CD4-positive, alpha-beta T cell treated with Interleukin-6 for 4 hours (primary cell): ENCODE measurements at places on chromosomes 16 and 17.

- DNase-seq = no peak
These were observed 14.7 kb downstream of the CDH13 start for GRCh38 chr16:82641336-82641984.

DNA sequence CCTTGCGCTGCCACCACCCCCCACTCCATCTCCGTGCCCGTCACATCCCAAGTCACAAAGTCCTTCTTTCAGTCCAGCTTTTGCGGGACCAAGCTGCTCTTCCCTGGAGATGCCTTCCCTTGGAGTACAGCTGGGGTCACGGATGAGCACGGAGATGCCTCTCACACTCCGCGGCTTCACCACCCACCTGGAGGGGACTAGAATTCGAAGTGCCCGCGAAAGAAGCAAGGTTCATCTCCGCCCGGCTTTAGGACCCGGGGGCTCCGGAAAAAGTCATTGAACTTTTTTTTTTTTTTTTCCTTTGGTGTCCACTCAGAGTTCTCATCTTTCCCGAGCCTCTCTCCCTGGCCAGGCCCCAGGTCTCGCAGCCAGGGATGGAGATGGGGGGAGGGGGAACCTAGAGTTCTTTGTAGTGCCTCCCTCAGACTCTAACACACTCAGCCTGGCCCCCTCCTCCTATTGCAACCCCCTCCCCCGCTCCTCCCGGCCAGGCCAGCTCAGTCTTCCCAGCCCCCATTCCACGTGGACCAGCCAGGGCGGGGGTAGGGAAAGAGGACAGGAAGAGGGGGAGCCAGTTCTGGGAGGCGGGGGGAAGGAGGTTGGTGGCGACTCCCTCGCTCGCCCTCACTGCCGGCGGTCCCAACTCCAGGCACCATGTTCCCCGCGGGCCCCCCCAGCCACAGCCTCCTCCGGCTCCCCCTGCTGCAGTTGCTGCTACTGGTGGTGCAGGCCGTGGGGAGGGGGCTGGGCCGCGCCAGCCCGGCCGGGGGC, at the start of gene FKBP10:
TSS of gene FKBP10 (plus strand) at position 624 of the 771 bp plus-strand sequence. CDS start at position 655, 31 bp downstream.
- peak; percentile 40 for DNase-seq

- DNase-seq = no peak
These were observed 188.0 kb upstream of the FOXF1 start for GRCh38 chr16:86322283-86322682.

DNA sequence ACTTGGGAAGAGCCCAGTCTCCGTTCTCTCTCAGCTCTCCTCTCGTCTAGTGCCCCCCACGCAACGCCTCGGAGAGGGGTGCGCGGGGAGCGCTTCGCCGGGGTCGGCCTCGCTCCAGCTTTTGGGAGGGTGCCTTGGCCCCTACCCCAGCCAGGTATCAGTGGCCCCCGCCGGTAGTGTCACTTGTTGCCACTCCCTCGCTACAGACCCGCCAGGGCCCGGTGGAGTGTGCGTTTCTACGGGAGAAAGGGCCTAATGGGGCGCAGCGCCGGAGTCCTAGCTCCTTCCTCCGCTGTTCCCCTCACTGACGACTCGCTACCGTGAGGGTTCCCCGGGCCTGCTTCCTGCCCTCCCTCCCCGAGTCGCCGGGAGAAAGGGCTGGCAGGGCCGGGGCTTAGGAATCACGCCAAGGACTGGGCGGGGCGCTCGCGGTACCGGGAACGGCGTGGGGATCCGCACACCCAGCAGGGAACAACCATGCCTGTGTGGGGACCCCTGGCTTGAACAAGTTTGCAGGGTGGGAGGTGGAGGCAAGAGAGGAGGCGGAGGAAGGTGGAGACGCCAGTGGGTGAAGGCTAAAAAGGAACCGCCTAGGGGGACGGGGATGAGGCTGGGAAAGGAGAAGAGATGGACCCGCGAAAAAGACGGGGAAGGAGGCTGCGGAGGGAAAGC, 997 bp upstream of the CDH11 start:
- no peak for DNase-seq

- no peak for DNase-seq
These were observed 13.1 kb upstream of the TRAP1 start for GRCh38 chr16:3730161-3731125.

DNA sequence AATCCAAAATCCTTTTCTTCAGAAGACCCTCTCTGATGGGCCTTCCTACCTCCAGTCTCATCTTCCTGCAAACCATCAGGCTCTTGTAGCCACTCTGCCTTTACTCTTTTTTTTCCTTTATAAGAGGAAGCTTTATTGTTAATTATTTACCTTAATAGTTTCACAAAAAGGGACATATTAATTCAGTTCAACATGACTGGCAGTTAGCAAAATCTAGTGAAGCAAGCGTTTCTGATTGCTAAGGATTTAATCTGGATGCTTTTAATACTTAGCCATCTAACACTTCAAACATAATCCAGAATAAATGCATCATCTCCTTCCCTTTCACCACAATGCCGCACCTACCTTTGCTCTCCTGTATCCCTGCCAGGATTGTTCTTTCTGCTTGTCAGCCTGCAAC, 62.0 kb downstream of the SPACA3 start:
- DNase-seq = no peak

GRCh38 chr17:2736956-2737355, 12.5 kb downstream of the CCDC92B start:
- DNase-seq = no peak

DNA sequence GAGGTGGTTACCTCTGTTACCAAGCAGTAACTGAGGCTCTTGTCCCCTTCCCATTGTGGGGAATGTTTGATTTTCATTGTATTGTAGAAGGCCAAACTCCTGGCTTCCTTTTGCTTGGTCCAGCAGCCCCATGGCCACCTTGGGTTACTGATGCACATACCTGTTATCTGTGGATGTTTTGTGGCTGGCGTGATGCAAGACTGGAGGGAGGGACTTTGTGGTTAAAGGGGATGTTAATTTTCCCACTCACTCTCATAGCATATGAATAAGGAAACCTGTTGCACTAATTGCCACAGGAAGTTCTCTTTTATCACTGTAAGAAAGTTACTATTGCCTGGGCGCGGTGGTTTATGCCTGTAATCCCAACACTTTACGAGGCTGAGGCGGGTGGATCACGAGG, 168.6 kb upstream of the HS3ST4 start:
- DNase-seq = no peak

DNA sequence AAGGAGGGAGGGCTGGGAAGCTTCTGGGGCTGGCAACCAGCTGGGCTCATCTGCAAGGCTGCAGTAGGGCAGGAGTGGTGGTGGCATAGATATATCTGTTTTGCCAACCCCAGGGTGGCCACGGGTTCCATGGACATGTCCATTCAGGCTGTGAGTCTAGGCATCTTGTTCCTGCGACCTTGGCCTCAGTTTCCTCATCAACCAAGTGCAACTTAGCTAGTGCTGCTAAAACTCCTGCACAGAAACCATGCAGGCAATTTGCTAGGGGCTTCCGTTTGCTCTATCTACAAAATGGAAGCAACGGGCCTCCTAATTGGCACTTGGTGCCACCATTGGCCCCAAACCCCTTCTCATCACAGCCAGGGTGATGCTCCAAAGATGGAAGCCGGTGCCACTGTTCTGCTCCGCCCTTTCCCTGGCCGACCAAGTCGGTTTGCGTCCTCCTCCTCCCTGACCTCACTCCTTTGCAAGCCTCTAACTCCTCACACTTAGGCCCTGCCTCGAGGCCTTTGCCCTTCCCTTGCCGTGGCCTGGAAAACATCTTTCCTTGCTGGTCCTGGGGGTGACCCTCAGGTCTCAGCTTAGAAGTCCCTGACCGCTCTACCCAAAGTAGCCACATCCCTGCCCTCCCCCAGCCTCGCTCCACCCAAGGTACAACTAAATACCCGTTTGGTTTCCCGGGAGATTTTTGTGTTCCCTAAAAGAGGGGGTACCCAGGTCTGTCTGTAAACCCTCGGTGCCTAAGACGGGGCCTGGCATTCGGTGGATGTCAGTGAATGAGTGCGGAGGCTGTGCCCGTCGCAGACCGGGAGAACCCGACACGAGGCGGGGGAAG, 1.2 kb downstream of the SREBF1 start:
- no peak for DNase-seq

DNA sequence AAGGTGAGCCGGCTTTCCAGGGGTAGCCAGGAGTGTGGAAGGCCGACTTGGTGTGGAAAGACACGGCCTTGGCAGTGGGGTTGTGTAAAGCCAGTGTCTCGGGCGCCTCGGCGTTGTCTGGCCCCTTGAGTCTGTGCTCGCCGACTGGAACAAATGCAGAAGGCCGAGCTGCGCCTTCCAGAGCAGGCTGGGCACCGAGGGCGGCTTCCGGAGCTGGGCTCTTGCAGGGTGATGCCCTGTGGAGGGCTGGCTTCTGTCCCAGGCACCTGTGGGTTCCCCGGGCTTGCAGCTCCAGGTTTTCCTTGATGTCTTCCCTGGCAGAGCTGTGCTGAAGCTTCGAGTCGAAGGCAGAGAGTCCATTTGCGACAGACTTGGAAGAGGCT, 8.0 kb downstream of the ZNF750 start:
- no peak for DNase-seq

DNA sequence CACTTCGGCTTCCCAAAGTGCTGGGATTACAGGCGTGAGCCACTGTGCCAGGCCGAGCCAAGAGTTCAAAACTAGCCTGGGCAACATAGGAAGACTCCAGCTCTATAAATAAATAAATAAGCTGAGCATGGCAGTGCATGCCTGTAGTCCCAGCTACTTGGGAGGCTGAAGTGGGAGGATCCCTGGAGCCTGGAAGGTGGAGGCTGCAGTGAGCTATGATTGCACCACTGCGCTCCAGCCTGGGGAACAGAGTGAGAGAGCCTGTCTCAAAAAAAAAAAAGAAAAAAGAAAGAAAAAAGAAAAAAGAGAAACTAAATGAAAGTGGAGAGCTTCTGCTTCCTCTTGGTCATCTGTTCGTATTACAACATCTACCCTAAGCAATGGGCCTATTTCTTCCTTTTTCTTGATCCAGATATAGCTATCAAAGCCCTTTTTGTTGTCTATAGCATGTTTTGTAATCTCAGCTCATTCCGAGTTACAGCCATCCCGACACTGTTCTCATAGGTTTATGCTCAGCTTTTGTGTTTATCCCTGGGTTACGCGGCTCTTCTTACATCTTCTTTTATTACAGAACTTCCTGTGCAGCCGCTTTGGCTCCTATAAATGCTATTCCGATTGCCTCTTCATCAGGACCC, 14.1 kb upstream of the MAPK3 start:
- no peak for DNase-seq

- no peak for DNase-seq
These were observed 25.4 kb downstream of the RTN4RL1 start for GRCh38 chr17:1999557-2000251.

DNA sequence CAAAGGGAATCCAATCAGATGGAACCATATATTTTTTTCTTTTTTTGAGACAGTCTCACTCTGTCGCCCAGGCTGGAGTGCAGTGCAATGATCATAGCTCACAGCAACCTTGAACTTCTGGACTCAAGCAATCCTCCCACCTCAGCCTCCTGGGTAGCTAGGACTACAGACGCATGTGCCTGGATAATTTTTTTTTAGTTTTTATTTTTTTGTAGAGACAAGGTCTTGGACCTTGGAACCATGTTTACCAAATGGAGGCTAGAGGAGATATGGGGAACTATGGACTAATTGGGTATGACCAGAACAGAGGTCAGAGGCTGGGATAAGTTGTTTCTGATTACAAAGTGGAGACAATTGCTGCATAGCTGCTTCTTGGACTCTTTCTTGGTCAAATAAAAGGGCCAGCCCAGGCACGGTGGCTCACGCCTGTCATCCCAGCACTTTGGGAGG, 41.2 kb upstream of the ADCY9 start:
- no peak for DNase-seq

- no peak for DNase-seq
These were observed 28.4 kb upstream of the EIF1 start for GRCh38 chr17:41660221-41660711.

GRCh38 chr17:48611681-48612455, 1.1 kb upstream of the HOXB7 start:
- DNase-seq = peak; percentile 26

DNA sequence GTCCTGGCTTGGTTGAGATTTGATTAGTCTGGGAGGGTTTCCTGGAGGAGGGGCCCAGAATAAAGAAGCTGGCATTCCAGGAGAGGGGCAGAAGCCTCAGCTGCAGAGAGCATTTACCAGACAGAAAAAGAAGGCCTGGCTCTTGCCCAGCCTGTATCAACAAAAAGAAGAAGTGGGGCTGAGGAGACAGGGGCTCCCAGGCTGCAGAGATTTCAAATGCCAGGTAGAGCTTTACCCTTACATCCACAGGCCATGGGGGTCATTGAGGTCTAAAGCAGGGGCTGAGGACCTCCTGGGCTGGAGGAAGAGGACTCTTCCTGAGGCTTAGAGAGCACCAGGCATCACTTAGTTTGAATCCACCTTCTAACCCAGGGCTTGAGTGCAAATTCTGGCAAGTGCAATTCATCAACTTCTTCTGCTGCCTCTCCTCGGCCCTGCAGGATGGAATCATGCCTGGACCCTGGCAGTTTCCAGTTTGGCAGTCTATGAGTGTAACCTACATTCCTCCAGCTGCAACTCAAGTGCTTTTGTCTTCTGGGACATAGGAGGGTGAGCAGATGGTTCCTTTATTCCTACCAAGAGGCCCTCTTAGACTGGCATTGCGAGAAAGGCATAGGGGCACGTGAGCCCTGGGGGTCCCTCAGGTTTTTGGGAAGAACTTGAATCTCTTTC, 15.3 kb downstream of the CA7 start:
- DNase-seq = no peak

GRCh38 chr17:20920095-20920814, 122.6 kb downstream of the USP22 start:
- no peak for DNase-seq

GRCh38 chr16:19804538-19805323, 79.9 kb downstream of the GPRC5B start:
- DNase-seq = peak; percentile 70

GRCh38 chr17:63693411-63694113, 6.4 kb downstream of the LIMD2 start:
- no peak for DNase-seq

GRCh38 chr17:79630821-79631639, 20.2 kb upstream of the RBFOX3 start:
- DNase-seq = no peak

DNA sequence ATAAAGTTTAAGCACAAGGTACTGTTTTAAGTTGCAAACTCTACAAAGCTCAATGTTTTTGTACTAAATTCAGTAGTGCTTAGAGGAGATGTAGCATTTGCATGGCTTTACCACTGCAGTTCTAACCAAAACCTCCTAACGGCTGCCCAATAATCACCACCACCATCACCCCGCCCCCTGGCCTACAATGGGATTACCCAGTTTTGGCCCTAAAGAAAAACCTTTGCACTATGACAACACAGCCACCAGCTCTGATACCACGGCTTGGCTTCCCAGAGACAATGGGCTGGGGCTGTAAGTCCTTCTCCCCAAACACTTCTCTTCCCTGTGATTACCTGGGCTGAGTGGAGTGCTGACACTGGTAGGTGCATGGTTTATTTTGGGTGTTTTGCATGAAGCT, 58.4 kb upstream of the MTMR4 start:
- DNase-seq = no peak
